SK-N-MC (cell line): ENCODE measurements at places on chromosomes 1 and 21.

DNA sequence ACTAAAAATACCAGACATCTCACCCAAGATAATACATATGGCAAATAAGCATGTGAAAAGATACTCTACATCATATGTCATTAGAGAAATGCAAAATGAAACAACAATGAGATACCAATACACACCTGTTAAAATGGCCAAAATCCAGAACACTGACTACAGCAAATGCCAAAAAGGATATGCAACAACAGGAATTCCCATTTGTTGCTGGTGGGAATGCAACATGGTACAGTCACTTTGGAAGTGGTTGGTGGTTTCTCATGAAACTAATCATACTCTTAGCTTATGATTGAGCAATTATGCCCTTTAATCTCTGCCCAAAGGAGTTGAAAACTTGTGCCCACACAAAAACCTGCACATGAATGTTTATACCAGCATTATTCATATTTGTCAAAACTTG lies 6.4 kb upstream of the RGS2 start:
- no peak for DNase-seq

- no peak for DNase-seq
Measured at GRCh38 chr1:21955501-21956281, 18.6 kb upstream of the HSPG2 start.

GRCh38 chr1:54581621-54582035 lies 33.6 kb downstream of the ACOT11 start:
- DNase-seq = no peak

GRCh38 chr1:36989241-36989640 lies 45.1 kb downstream of the GRIK3 start:
- no peak for DNase-seq

GRCh38 chr1:95086949-95087533 lies 14.3 kb upstream of the ALG14 start:
- DNase-seq = no peak

GRCh38 chr1:160394673-160395072 lies 5.7 kb upstream of the VANGL2 start:
- DNase-seq = no peak
